ENCODE measurements at places on chromosomes 3 and 15.

- peak; percentile 49 for DNase-seq
Measured at GRCh38 chr3:172321035-172321434, 127.2 kb downstream of the GHSR start.

DNA sequence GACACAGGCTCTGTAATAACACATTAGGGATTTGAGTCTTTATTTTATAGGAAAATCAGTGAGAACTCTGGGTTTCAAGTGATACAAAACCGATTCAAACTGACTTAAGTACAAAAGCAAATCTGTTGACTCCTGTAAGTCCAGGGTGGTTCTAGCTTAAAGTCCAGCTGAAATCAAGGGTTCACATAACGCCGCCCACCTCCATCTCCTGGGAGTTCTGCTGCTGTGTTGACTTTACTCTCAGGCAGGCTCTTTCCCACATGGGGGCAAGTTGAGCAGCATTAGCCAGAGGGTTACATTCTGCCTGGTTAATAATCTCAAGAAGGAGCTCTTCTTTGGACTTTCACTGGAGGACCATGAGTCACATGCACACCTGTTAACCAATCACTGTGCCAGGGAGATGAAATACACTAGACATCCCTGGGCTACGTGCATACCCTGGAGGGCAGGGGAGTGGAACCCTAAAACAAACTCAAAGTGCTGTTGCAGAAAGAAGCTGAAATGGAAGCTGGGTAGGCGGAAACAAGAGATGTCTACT lies 9.7 kb upstream of the RNF7 start:
- no peak for DNase-seq

DNA sequence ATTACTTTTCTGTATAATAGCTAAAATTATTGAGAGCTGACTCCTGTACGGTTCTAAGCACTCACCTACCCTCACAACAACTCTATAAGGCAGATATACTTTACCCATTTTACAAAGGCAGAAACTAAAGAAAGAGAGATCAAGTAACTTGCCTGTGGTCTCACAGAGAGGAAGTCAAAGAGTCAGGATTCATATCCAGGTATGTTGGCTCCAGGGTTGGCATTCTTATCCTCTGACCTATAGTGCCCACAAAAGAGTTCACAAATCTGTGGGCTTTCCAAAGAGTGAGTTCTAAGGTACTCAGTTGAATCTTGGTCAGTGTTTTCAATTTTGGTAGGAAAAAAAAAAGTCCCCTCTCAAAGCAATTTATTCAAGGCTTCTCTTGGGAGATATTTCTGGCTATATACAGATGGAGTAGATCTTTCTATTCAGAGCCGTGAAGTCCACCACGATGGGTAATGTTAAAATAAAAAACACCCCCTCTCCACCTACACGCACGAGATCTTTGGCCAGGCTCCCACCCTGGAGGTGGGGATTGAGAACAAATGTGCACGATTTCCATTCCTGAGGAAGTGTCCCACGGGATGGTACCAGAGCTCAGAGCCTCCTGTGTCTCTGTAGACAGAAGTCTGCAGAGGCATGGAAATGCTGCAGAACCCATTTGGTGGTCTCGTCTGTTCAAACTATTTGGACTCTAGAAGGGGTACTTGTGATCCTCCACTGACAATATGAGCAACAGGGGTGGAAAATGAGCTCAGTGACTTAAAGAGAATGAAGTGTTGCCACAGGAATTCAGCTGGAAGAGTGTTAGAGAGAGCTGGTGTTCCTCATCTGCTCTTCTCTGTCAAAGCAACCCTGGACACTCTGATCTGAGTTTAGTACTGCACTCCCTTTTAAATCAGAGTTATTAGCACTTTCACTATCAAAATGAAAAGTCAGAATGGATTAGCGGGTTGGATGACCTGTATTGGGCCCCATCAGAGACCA lies 212.1 kb upstream of the EIF1B start:
- no peak for DNase-seq

GRCh38 chr3:63877737-63878393 lies 14.2 kb downstream of the ATXN7 start:
- peak; percentile 42 for DNase-seq

GRCh38 chr3:87488765-87489164 lies 212.4 kb upstream of the POU1F1 start:
- DNase-seq = no peak

GRCh38 chr3:47407896-47408838 lies 27.3 kb downstream of the PTPN23 start:
- no peak for DNase-seq

GRCh38 chr3:60728006-60728405 lies 523.2 kb downstream of the FHIT start:
- no peak for DNase-seq

DNA sequence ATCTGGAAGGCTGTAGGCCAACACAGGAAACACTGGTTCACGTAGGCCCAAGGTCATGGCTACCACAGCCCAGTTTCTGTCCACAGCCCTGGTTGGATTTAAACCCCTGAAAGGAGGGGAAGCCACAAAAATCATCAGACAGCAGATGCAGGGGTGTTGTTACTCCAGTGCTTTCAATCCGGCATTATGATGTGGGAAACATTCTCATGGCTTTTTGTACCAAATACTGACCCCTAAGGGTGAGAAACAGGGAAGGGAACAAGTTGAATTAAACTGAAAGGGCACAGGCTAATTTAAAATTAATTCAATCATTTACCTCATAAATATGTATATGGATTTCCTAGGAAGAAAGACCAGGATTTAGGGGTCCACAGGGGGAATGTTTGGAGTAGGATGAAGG lies 375.6 kb downstream of the CTNNB1 start:
- no peak for DNase-seq

DNA sequence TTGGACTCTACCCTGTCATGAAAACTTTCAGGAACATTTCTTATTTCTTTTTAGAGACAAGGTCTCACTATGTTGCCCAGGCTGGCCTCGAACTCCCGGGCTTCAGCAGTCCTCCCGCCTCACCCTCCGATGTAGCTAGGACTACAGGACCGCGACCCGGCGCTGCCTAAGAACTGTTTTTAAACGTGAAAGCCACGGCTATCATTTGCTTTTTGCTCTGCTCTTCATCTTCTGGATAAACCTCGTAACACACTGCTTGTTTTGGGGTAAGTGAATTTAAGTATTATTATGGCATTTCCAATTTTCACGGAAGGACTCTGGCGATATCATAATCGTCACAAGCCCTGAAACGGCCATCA lies 14.3 kb upstream of the CCNL1 start:
- DNase-seq = no peak

GRCh38 chr3:50587373-50587772 lies 18.1 kb downstream of the HEMK1 start:
- no peak for DNase-seq

DNA sequence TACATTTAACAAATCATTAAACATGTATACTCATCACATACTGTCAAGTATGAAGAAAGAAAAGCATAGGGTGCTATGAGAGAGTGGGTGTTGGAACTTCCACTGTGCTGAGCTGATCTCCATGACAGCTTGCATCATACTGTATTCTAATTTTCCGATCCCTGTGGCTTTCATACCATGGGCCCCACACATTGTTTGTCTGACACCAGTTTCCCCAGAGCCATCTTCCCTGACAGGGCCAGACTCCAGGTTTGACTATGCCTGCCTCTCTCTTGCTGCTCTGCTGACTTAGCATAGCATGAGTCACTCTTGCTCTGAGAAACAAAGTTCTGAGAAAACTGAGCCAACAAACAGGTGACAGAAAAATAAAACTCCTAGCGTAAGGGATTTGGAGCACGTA lies 37.0 kb upstream of the CASR start:
- DNase-seq = no peak

DNA sequence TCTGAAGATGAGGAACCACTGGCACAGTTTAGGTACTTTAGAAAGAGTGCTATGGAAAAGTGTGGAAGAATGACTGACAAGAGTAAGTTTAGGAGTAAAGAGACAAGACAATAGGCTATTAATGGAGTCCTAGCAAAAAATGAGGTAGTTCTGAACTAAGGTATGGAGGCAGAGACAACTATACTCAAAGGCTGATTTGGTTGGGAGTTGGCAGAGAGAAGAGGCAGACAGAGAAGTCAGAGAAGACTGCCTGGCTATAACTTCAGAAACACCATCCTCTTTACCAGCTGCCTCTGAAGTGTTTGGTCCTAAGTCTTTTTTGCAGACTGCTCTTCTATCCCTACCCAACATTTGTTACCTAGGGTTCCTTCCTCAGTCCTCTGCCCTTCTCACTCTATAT lies 19.2 kb downstream of the DYNC1LI1 start:
- DNase-seq = no peak

GRCh38 chr3:59545374-59545773 lies 495.5 kb upstream of the CFAP20DC start:
- DNase-seq = no peak

DNA sequence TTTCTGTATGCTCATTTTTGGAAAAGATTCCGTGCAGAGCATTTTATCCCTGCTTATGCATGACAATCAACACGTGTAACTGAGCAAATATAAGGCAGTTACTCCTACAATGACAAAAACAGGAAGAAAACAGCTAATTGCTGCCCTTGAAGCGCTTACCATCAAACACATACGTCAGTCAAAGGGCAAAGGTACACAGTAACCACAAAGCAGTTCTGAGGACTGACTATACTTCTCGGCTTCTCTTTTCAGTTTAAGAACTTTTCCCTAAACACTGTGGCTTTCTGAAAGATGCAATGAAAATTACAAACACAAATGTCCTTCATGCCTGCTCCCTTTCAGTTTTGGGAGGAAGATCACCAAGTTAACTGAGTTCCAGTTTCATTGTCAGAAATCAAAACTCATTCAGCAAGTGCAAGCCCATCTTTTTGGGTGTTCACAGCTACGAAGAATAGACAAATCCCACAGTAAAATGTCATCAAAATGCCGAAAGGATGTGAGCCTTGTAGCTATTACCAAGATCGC lies 602.8 kb downstream of the FOXP1 start:
- DNase-seq = peak; percentile 24

- no peak for DNase-seq
Measured at GRCh38 chr3:30305021-30305420, 301.4 kb upstream of the TGFBR2 start.

GRCh38 chr15:27438403-27439375 lies 467.7 kb downstream of the GABRG3 start:
- DNase-seq = peak; percentile 60

DNA sequence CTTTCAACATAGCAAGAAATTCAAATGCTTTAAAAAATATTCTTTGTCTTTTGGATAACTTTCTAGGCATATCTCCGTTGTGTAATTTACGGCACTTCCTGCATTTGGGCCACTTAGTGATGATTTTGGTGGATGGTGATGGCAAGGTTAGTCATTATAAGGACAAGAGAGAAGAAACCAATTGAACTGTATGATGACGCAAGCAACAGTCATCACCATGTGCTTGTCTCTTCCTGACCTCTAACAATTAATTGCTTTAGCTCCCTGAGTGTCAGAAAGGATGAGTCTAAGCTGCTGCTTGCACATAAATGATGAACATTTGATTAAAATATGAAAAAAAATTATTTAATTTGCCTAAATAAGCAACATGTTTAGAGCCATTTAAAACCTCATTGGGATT lies 11.3 kb upstream of the P2RY12 start:
- peak; percentile 24 for DNase-seq

GRCh38 chr3:191238321-191238817 lies 39.3 kb downstream of the OSTN start:
- DNase-seq = peak; percentile 49

- DNase-seq = no peak
Measured at GRCh38 chr3:67662733-67663132, 8.3 kb upstream of the SUCLG2 start.

DNA sequence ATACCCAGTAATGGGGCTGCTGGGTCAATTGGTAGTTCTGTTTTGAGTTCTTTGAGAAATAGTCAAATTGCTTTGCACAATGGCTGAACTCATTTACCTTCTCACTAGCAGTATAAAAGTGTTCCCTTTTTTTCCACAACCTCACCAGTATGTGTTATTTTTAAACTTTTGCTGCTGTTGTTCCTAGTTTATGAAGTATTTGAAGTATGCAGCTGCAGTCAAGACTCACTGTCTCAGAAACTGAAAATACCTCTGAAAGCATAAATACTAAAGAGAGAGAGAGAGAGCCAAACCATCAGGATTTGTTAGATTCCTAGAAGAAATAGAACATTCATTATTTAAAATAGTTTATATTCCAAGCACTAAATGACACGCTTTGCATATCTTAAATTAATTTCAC lies 764.2 kb downstream of the NTRK3 start:
- DNase-seq = no peak

DNA sequence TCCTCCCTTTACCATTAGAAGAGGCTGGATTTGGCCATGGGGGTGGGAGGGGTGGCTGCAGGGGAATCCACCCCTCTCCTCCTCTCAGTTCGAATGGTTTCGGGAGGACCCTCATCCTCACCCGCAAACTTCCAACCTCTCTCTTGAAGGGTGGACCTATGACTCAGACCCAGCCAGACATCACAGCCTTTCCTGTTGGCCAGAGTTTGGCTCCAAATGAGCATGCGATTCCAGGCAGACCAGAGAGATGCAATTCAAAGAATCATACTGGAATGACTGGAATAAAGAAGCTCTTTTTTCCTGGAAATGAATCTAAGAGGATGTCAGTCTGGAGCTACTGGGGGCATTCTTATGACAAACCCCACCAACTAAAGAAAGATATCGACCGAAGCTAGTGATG lies 516.7 kb upstream of the MDFIC2 start:
- DNase-seq = peak; percentile 84

GRCh38 chr3:184506561-184506991 lies 55.0 kb upstream of the EPHB3 start:
- no peak for DNase-seq

- DNase-seq = peak; percentile 66
Measured at GRCh38 chr3:11390411-11391131, 118.4 kb downstream of the ATG7 start.

DNA sequence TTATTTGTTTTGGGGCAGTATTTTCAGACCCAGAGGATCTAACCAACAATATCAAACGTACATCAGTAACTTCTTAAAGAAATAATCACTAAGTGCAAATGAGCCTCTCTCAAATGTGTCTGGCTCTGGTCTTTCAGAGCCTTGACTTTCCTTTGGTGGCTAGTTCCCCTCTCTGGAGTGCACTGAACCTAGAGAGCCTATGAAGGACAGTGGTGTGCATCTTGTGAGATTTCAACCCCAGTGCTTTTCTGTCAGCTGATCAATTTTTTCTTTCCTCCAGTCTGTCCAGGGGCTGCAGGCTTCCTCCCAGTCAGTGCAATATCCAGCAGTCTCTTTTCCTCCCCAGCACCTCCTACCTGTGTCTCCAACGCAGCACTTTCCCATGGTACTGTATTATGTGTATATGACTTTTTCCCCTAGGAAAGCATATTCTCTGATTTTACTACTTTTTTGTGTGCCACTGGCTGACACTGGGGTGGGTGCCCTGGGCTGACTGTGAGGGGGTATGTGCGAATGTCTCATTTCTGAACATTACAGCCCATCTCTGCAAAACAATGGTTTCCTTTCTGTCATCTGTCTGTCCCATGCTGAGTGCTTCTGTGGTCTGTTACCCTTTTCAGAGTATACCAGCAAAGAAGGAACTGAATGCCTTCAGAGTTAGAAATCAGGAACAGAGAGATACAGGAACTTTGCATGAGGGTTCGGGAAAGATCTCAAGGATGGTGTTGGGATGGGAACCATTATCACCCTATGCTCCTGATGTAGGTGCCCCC lies 98.8 kb downstream of the ARPP21 start:
- no peak for DNase-seq

GRCh38 chr3:116743062-116743461 lies 33.5 kb downstream of the TUSC7 start:
- no peak for DNase-seq
